ENCODE measurements at places on chromosomes 12 and 14. TPM values are rescaled to one million over a fixed set of nuclear protein-coding genes. Genes with fewer than 3 reads are reported as not detected.

The RIMKLB gene
- total RNA-seq: 59.2 TPM

The AVPR1A gene
- 2.9 TPM for total RNA-seq

DNA sequence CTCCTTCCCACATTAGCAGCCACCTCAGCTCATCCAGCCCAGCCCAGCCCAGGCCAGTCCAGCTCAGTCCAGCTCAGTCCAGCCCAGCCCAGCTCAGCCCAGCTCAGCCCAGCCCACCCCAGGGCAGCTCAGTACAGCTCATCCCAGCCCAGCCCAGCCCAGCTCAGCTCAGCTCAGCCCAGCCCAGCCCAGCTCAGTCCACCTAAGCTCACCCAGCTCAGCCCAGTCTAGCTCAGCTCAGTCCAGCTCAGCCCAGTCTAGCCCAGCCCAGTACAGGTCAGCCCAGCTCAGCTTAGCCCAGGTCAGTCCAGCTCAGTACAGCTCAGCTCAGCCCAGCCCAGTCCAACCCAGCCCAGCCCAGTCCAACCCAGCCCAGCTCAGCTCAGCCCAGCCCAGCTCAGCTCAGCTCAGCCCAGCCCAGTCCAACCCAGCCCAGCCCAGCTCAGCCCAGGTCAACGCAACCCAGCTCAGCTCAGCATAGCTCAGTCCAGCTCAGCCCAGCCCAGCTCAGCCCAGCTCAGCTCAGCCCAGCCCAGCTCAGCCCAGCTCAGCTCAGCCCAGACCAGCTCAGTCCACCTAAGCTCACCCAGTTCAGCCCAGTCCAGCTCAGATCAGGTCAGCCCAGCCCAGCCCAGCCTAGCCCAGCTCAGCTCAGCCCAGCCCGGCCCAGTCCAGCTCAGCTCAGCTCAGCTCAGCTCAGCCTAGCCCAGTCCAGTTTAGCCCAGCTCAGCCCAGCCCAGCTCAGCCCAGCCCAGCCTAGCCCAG is 63.0 kb downstream of the TMEM121 start:
- no peaks in the 10 kb centered on the region for H3K36me3 ChIP-seq
- no peak for DNase-seq
- no peak overlapping the region for H3K27ac ChIP-seq

DNA sequence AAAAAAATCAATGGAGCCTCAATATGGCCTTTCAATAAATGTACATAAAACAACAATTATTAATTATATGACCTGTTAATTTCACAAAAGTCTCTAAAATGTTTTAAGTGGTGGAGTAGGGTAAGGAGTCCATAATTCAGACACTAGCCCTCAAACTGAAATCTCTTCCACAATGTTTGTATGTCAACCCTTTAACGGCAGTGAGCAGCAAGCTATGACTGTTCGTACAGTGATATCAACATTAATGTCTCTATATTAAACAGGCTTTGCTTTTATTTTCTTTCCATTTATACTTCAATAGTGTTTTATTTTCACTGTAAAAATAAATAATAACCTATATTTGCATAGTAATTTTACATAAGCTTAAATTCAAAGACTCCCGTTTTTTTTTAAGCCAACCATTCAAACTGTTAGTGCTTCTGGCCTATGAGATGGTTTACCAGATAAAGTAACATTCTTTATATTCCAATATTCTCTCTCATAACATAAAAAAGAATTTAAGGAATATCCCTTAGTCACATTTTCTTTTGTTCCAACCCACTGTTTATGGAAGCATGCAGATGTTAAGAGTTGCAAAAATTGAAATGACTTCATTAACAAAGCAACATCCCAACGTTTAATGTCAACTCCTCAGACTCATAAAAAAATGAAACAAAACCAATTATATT is 2.3 kb downstream of the CDK17 start:
- H3K36me3 ChIP-seq: no peaks in the 10 kb centered on the region
- H3K27me3 ChIP-seq: no peaks in the 10 kb centered on the region
- H3K4me3 ChIP-seq: peak overlapping the region; percentile 96
- H3K4me1 ChIP-seq: peaks cover 46% of the 10 kb centered on the region

DNA sequence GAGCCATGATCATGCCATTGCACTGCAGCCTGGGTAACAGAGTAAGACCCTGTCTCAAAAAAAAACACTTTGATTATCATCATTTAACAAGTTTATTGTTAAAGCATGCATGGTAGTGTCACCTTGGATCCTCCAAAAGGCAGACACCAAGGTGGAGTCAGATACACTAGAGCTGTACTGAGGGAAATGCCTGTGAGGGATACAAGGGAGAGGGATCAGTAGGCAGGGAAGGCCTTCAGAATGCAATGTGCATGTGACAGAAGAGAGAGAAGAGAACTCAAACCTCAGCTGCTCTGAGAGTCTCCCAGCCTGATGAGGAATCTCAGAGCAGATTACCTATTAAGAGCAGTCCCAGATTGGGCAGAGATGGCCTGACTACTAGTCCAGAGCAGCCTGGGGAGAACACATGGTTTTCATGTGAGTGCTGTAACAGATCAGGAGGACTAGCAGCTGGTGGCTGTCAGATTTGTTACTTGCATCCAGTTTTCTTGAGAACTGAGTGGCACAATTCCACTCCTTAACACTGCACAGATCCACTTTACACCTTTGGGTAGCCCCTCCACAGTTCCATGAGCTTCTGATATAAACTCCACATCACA is 38.0 kb upstream of the A2ML1 start:
- no peak overlapping the region for H3K27ac ChIP-seq
- H3K36me3 ChIP-seq: no peaks in the 10 kb centered on the region
- H3K4me3 ChIP-seq: no peak overlapping the region
- no peaks in the 10 kb centered on the region for H3K27me3 ChIP-seq
- DNase-seq: no peak
- H3K4me1 ChIP-seq: no peaks in the 10 kb centered on the region

The ABCD4 gene
- 50.1 TPM for total RNA-seq

- DNase-seq: no peak
- no peaks in the 10 kb centered on the region for H3K27me3 ChIP-seq
- H3K4me3 ChIP-seq: no peak overlapping the region
- no peak overlapping the region for H3K27ac ChIP-seq
These were observed 74.7 kb downstream of the DIO3 start for GRCh38 chr14:101635749-101636560.

The CLEC6A gene
- not detected for total RNA-seq

DNA sequence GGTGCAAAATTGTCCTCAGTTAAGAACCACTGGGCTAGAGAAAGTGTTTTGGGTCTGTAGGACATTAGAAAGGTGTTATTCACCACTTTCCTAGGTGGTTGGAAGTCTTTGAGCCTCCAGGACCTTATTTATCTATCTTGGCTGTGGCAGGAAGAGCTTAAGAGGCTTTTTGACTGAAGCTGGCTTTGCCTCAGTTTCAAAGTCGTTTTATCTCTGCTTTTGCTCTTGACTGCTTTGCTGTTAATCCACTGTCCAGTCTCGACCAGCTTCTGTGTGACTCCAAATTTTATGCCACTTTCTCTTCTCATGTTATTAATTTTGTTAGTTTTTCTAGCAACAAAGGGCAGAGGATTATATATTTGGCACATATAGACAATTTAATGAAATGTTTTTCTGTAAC is 60.3 kb downstream of the PPHLN1 start:
- H3K27ac ChIP-seq: no peak overlapping the region
- no peaks in the 10 kb centered on the region for H3K4me1 ChIP-seq
- H3K4me3 ChIP-seq: no peak overlapping the region
- H3K36me3 ChIP-seq: peaks cover 12% of the 10 kb centered on the region
- no peak for DNase-seq

DNA sequence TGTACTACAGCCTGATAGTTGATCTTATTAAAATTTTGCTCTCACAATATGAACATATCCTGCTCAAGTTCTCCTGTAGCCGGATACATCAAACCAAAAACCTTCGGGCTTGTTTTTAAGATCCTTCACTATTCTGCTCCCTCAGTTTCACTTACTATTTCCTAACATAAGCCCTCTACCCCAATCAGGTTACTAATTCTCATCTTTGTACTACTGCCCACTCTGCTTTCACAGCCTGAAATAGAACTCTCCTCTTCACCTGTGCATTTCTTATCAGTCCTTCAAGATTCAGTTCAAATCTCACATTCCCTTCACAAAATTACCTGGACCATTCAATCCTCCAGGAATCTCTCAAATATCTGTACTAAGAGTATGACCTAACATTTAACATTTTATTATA is 14.2 kb downstream of the PAWR start:
- DNase-seq: no peak
- no peaks in the 10 kb centered on the region for H3K27me3 ChIP-seq
- H3K36me3 ChIP-seq: no peaks in the 10 kb centered on the region
- H3K4me3 ChIP-seq: no peak overlapping the region
- no peaks in the 10 kb centered on the region for H3K4me1 ChIP-seq

The ADCY6 gene
- 16.4 TPM for total RNA-seq

The TWF1 gene
- 104 TPM for total RNA-seq

DNA sequence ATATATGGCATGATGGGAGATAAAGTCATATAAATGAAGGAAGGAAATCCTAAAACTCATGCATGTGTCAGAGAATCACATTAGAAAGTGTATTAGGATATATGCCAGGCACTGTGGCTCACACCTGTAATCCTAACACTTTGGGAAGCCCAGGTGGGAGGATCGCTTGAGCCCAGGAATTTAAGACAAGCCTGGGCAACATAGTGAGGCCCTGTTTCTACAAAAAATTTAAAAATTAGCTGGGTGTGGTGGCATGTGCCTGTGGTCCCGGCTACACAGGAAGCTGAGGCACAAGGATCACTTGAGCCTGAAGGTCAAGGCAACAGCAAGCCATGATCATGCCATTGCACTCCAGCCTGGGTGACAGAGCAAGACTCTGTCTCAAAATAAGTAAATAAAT is 130.3 kb upstream of the ARID2 start:
- no peaks in the 10 kb centered on the region for H3K27me3 ChIP-seq
- no peak overlapping the region for H3K4me3 ChIP-seq
- no peaks in the 10 kb centered on the region for H3K36me3 ChIP-seq
- H3K4me1 ChIP-seq: peaks cover 6% of the 10 kb centered on the region
- H3K27ac ChIP-seq: no peak overlapping the region

- H3K27me3 ChIP-seq: no peaks in the 10 kb centered on the region
- no peaks in the 10 kb centered on the region for H3K36me3 ChIP-seq
- no peak overlapping the region for H3K4me3 ChIP-seq
- no peak overlapping the region for H3K27ac ChIP-seq
- no peaks in the 10 kb centered on the region for H3K4me1 ChIP-seq
These were observed 446.5 kb downstream of the ADAMTS20 start for GRCh38 chr12:43105426-43105981.

GRCh38 chr14:100403105-100403504 is 80.0 kb downstream of the SLC25A47 start:
- H3K27me3 ChIP-seq: no peaks in the 10 kb centered on the region
- DNase-seq: no peak
- no peaks in the 10 kb centered on the region for H3K36me3 ChIP-seq
- H3K4me1 ChIP-seq: no peaks in the 10 kb centered on the region
- no peak overlapping the region for H3K27ac ChIP-seq

- H3K27ac ChIP-seq: no peak overlapping the region
- H3K4me1 ChIP-seq: no peaks in the 10 kb centered on the region
- no peak overlapping the region for H3K4me3 ChIP-seq
- DNase-seq: peak; percentile 9
- H3K36me3 ChIP-seq: no peaks in the 10 kb centered on the region
These were observed 3.5 kb downstream of the IFI27 start for GRCh38 chr14:94113908-94114588.

The KLRG1 gene
- total RNA-seq: 4.3 TPM

- H3K27ac ChIP-seq: no peak overlapping the region
- no peaks in the 10 kb centered on the region for H3K36me3 ChIP-seq
- no peak for DNase-seq
- no peak overlapping the region for H3K4me3 ChIP-seq
These were observed 376.8 kb downstream of the PCNX1 start for GRCh38 chr14:71284048-71284447.

GRCh38 chr14:95389471-95390011 is 69.8 kb upstream of the CLMN start:
- H3K27ac ChIP-seq: no peak overlapping the region
- no peaks in the 10 kb centered on the region for H3K4me1 ChIP-seq
- H3K36me3 ChIP-seq: no peaks in the 10 kb centered on the region

All from sigmoid colon (tissue), 7 donors.